ENCODE measurements at places on chromosomes 6 and 20. TPM values are rescaled to one million over a fixed set of nuclear protein-coding genes. Genes with fewer than 3 reads are reported as not detected.

The VPS52 gene
- 46.1 TPM for total RNA-seq

The EDN1 gene
- total RNA-seq: 379 TPM

The TMEM170B gene
- 2.3 TPM for total RNA-seq

The OR10C1 gene
- not detected for total RNA-seq

The MUC21 gene
- total RNA-seq: not detected

All from vein endothelial cell (primary cell).